Immature natural killer cell (primary cell): ENCODE measurements at places on chromosomes 5 and 9.

GRCh38 chr9:137168904-137169856 is 671 bp downstream of the LRRC26 start:
- H3K27me3 ChIP-seq: peaks cover 8% of the 10 kb centered on the region
- no peaks in the 10 kb centered on the region for H3K36me3 ChIP-seq
- H3K4me3 ChIP-seq: no peak overlapping the region

GRCh38 chr9:114486205-114486963 is 18.9 kb downstream of the WHRN start:
- DNase-seq: no peak
- H3K4me3 ChIP-seq: no peak overlapping the region
- no peaks in the 10 kb centered on the region for H3K4me1 ChIP-seq
- H3K27me3 ChIP-seq: peaks cover 10% of the 10 kb centered on the region
- no peak overlapping the region for H3K27ac ChIP-seq

DNA sequence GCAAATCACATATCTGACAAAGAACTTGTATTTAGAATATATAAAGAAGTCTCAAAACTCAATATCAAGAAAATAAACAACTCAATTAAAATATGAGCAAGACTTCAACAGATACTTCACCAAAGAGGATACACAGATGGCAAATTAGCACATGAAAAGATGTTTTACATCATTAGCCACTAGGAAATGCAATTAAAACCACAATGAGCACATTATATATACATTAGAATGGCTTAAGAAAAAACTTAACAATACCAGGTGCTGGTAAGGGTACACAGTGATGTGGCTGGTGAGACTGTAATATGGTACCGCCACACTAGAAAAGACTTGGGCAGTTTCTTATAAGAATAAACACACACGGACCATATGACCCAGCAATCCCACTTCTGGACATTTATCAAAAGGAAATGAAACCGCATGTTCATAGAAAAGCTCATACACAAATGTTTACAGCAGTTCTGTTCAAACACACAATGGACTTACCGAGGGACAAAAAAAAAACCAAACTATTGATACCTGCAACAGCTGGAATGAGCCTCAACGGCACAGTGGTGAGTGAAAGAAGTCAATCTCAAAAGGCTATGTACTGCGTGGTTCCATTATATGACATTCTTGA is 27.6 kb downstream of the SEMA4D start:
- no peak for DNase-seq
- H3K27me3 ChIP-seq: peaks cover 9% of the 10 kb centered on the region
- peak overlapping the region; percentile 79 for H3K4me3 ChIP-seq
- peaks cover 86% of the 10 kb centered on the region for H3K4me1 ChIP-seq
- H3K36me3 ChIP-seq: peaks cover 22% of the 10 kb centered on the region
- H3K27ac ChIP-seq: peak overlapping the region; percentile 75

DNA sequence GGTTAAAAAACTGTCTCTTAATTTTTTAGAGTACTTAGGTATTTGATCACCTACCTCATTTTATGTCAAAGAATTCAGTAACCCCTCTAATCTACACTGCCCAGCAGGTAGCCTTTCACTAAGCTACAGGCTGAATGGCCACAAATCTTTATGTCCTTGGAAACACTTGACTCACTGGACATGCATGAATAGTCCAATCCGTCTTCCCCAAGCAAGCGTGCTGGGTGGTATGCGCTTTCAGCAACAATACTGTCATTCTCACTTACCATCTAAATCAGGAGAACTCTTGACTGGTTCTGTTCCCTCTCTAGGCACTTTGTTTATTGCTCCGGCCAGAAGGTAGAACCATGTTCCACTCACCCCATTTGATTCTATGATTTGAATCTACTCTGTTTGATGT is 73.1 kb downstream of the TRPM3 start:
- H3K4me3 ChIP-seq: no peak overlapping the region
- no peaks in the 10 kb centered on the region for H3K4me1 ChIP-seq
- no peak overlapping the region for H3K27ac ChIP-seq
- no peak for DNase-seq
- no peaks in the 10 kb centered on the region for H3K27me3 ChIP-seq

DNA sequence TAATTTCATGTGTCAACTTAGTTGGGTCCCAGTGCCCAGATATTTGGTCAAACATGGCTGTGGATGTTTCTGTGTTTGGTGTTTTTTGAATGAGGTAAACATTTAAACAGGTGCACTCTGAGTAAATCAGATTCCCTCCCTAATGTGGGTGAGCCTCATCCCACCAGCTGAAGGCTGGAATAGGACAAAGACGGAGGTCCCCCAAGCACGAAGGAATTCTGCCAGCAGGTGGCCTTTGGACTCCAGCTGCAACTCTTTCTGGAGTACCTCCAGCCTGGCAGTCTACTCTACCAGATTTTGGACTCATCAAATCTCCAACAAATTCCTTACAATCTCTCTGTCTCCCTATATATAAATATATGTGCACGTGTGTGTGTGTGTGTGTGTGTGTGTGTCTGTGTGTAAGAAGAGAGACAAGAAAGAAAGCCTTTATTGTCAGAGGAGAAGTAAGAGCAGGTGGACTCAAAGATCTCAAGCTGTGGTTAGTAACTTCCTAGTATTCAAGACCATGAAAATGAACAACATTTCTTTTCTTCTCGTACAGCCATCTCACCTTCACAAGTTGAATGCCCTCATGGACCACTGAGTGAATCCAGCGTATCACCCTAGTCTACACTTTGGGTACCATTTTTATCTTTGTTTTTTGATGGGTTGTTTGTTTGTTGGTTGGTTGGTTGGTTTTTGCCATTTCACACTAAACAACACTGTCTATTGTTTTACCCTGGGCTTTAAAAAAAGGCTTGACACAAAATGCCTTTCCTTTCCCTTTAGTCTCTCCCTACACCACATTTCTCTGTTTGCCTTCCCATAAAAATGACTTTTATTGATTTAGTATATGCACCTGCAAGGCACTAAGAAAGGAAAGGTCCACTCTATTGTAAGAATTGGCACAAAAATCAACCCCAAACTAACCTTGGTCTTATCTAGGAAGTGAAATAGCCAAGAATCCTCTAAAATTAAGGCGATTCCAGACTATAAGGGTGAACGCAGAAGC is 118.7 kb downstream of the TENT4A start:
- no peak for DNase-seq
- no peaks in the 10 kb centered on the region for H3K36me3 ChIP-seq
- H3K27me3 ChIP-seq: peaks cover 3% of the 10 kb centered on the region
- no peak overlapping the region for H3K4me3 ChIP-seq

DNA sequence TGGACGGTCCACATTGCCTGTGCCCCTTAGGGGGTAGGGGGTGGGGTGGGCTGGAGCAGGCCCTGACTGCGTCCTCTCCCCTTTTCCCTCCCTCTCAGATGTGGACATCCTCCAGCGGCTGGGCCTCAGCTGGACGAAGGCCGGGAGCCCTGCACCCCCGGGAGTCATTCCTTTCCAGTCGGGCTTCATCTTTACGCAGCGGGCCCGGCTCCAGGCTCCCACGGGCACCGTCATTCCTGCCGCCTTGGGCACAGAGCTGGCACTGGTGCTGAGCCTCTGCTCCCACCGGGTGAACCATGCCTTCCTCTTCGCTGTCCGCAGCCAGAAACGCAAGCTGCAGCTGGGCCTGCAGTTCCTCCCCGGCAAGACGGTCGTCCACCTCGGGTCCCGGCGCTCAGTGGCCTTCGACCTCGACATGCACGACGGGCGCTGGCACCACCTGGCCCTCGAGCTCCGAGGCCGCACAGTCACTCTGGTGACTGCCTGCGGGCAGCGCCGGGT is 12.3 kb downstream of the COL27A1 start:
- H3K36me3 ChIP-seq: no peaks in the 10 kb centered on the region
- no peak overlapping the region for H3K4me3 ChIP-seq

- H3K4me3 ChIP-seq: no peak overlapping the region
- DNase-seq: no peak
- no peaks in the 10 kb centered on the region for H3K4me1 ChIP-seq
- no peak overlapping the region for H3K27ac ChIP-seq
Measured at GRCh38 chr5:3201941-3202340, 393.7 kb upstream of the IRX1 start.

- H3K36me3 ChIP-seq: no peaks in the 10 kb centered on the region
- no peak overlapping the region for H3K4me3 ChIP-seq
- no peak for DNase-seq
- H3K27ac ChIP-seq: no peak overlapping the region
Measured at GRCh38 chr5:59819806-59820205, 73.7 kb downstream of the PDE4D start.

DNA sequence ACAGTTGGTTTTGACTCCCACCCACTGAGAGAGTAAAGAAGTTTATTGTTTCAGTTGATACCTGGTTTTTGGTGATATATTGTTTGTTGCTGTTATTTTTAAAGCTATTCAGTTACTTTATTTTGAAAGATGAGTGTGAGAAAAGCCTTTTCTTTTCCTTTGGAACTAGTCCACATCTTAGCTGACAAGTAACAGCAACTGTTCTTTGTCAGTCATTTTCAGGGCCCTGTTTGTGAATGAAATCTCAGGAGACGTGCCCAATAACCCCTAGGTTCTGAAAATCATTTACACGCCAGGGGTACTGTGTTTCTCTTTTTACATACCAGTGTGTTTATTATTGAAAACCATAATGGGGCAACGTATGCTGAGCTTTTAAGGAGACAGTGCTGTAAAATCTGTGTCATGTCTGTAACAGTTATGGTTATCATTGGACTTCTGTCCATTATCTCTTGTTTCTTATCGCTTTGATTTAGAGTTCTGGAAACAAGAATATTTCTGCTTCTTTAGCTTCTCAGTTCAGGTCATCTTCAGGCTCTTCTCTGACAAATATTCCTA is 75.0 kb downstream of the LIX1 start:
- H3K36me3 ChIP-seq: no peaks in the 10 kb centered on the region
- H3K27me3 ChIP-seq: no peaks in the 10 kb centered on the region
- no peak overlapping the region for H3K4me3 ChIP-seq
- no peak for DNase-seq
- H3K4me1 ChIP-seq: no peaks in the 10 kb centered on the region
- no peak overlapping the region for H3K27ac ChIP-seq

GRCh38 chr9:105993921-105994715 is 299.8 kb downstream of the TMEM38B start:
- H3K27ac ChIP-seq: no peak overlapping the region
- no peak overlapping the region for H3K4me3 ChIP-seq
- no peaks in the 10 kb centered on the region for H3K4me1 ChIP-seq
- no peak for DNase-seq
- no peaks in the 10 kb centered on the region for H3K27me3 ChIP-seq

DNA sequence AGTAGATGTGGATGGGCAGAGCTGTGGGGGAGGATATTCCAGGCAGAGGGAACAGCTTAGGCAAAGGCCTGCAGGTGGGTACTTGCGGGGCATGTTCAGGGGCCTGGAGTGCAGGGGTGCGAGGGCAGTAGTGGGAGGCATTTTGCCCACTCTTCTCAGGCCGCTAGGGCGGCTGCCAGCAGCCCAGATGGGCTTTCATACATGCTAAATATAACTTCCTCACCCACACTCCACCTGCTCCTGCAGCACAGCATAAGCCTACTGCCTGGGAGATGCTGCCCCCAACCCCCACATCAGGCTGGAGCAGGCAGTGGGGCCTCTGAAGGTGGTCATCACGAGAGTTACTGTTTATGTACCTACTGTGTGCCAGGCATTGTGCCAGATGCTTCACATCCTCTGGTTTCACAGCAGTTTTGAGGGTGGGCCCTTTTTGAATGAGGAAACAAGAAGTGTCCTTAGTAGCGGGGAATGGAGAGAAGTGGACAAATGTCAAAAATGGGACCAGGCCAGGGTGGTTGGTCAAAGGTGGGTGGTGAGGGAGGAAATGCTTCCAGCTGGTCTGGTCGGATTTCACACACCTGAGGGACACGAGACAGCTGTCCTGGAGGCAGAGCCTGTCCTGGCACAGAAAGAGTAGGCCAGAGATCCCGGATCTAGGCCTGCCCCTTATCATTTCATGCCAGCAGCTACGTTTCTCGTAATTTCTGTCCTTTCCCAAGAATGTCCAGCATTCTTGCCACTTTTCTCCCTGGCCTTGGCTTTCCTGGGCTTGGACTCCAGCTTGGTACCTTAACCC is 12.1 kb downstream of the RGS14 start:
- H3K4me1 ChIP-seq: peaks cover 40% of the 10 kb centered on the region
- peaks cover 1% of the 10 kb centered on the region for H3K27me3 ChIP-seq
- DNase-seq: no peak
- H3K27ac ChIP-seq: peak overlapping the region; percentile 74
- H3K4me3 ChIP-seq: no peak overlapping the region
- H3K36me3 ChIP-seq: peaks cover 14% of the 10 kb centered on the region

- H3K4me1 ChIP-seq: no peaks in the 10 kb centered on the region
- no peak overlapping the region for H3K27ac ChIP-seq
- H3K4me3 ChIP-seq: no peak overlapping the region
- no peaks in the 10 kb centered on the region for H3K36me3 ChIP-seq
- no peak for DNase-seq
Measured at GRCh38 chr9:130498298-130498917, 53.6 kb downstream of the ASS1 start.

DNA sequence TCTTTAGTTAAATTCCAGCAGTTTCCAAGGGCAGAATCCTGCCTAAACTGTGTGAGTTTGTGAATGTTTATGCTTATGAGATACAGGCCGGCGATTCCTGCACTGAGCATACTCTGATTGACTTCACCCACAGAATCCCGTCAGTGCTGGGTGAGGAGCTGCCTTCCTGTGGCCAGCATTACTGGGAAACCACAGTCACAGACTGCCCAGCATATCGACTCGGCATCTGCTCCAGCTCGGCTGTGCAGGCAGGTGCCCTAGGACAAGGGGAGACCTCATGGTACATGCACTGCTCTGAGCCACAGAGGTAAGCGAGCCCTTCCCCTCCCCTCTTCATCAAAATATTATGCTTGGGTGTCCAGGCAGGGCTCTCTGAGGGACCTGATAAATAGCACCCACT is 103.7 kb downstream of the CMYA5 start:
- H3K4me1 ChIP-seq: no peaks in the 10 kb centered on the region
- H3K4me3 ChIP-seq: no peak overlapping the region
- DNase-seq: no peak
- H3K27ac ChIP-seq: no peak overlapping the region

DNA sequence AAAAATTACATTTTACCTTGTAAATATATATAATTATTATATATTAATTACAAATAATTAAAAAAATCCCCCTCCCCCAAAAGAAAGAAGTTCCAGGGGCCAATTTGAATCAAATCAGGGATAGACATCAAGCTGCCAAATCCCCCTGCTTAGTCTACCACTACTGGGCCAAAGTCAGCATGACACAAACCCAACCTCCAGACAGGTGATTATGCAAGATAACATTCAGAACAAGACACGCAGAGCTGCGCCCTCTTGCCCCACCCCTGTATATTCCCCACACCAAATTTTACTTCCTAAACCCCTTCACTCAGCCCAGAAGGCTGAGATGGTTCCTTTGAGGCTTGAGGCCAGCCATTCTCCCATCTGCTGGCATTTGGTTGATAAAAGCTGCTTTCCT is 2059.1 kb upstream of the CDH6 start:
- DNase-seq: no peak
- H3K27ac ChIP-seq: no peak overlapping the region
- no peaks in the 10 kb centered on the region for H3K4me1 ChIP-seq

- H3K4me1 ChIP-seq: no peaks in the 10 kb centered on the region
- H3K27ac ChIP-seq: no peak overlapping the region
- H3K27me3 ChIP-seq: peaks cover 2% of the 10 kb centered on the region
- no peak for DNase-seq
Measured at GRCh38 chr5:1056611-1057484, 48.2 kb downstream of the NKD2 start.
